T-helper 22 cell (primary cell): ENCODE measurements at places on chromosomes 6 and 20.

- no peak for DNase-seq
Measured at GRCh38 chr20:17520583-17520982, 10.6 kb downstream of the BFSP1 start.

GRCh38 chr6:56188429-56188828, 59.0 kb downstream of the COL21A1 start:
- DNase-seq = no peak

DNA sequence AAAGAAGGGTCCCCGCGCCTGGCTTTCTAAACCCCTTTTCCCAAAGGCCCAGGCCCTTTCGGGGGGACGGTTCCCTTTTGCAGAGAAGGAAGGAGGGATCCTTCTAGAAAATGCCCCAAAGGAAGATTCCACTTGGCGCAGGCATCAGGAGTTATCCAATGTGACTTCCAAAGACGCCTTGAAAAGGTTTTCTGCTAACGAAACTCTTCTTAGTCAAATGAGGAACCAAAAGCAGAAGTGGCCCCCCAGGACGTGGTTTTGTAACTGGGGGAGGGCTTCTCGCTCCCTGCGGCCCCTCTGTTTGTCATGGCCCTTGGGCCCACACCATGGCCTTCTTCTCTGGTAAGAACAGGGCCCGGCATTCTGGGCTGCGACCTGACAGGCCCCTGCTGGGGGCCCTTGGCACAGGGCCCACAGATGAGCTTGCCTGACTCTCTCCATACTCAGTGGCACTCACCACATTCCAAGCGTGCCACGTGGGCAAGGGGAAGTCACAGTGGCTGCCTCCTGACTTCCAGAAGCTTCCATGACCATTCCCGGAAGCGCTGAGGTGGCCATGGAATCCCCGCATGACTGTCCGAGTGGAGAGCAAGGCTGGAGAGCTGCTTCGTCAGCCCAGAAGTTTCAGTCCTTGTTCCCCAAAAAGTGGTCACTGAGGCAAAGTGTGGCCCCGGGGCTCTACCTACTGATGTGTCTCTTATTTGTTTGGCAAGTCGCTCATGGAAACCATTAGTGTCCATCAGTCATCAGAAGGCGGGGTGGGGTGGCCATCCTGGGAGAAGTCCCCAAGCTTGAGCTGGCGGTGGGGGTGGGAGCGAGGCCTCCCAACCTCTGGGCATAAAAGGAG, 834 bp upstream of the CTSZ start:
- no peak for DNase-seq

DNA sequence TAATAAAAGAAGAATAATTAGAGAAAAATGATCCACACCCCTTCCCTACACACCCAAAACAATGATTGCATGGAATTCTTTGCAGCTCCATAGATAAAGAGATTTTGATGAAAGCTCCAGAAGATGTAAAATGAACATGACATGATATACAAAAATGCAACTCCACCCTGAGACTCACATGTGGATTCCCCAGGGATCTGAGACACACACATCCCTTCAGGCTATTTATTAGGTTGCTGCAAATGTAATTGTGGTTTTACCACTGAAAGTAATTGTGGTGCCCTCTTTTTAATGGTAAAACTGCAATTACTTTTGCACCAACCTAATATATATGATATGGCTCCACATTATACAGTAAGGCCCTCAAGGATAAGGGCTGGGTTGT, 40.4 kb upstream of the TBC1D7 start:
- DNase-seq = no peak
